ENCODE measurements at places on chromosomes 6 and 20.

DNA sequence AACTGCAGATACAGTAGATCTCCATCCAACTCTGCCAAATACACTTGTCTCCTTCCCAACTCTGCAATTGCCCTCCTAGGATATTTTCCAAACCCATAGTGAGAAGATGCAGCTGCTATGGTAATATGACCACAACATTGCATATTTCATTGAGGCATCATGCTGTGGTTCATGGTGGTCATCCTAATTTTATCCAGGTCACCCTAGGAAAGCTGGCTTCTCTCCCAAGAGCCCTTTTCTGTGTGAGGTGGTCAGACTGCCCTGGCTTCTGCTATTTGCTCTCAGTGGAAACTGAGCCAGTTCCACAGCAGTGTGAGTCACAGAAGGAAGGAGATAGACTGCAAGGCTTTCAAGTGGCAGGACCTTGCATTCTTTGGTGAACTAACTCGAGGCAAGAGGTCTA is 5.5 kb downstream of the OGFRL1 start:
- DNase-seq, result peak; percentile 87

- DNase-seq, result peak; percentile 42
These were observed 64.0 kb downstream of the KIF13A start for GRCh38 chr6:17923401-17923863.

GRCh38 chr6:149246691-149247384 is 70.7 kb upstream of the TAB2 start:
- no peak for DNase-seq

DNA sequence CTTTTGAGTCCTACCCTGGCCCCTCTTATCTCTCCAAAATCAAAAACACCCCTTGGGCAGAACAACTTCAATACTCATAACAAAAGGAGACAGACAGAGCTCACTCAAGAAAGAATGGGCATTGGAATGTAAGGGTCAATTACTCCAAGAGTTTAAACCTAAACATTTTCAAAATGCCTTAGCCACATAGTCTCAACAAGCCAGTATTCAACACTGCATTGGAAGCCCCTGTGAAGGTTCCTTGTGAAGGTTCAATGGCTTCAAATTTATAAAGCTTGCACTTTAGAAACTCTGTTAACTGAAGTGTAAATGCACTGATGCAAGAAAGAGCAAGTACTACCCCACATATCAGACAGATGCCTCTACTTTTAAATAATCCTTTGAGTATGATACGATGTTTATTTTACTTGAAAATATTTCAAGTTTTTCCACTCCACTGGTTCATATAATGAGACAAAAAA is 139.1 kb upstream of the LAMP5 start:
- no peak for DNase-seq

DNA sequence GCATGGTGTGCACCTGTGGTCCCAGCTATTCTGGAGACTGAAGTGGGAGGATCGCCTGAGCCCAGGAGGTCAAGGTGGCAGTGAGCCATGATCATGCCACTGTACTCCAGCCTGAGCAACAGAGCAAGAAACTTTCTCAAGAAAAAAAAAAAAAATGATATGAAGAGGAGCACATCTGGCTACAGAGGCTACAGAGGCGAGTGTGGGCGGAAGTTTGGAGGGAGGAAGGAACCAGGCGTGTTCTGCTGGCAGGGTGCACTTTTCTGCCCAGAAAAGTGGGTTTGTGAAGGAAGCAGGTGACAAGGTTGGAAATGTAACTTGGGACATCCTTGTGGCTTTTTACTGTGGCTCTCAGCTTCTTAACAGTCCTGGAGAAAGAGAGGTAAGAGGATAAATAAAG is 96.7 kb downstream of the SNX5 start:
- no peak for DNase-seq

- DNase-seq, result no peak
These were observed 86.3 kb upstream of the PMEPA1 start for GRCh38 chr20:57795977-57796560.

- DNase-seq, result peak; percentile 89
These were observed 165.6 kb downstream of the KCNQ5 start for GRCh38 chr6:72787391-72788031.

- DNase-seq, result no peak
These were observed 8.7 kb upstream of the FANCE start for GRCh38 chr6:35443341-35444030.

GRCh38 chr20:64222851-64223525 is 32.6 kb upstream of the PCMTD2 start:
- DNase-seq, result no peak

- DNase-seq, result no peak
These were observed 232.9 kb downstream of the SAMD5 start for GRCh38 chr6:147741389-147741788.

DNA sequence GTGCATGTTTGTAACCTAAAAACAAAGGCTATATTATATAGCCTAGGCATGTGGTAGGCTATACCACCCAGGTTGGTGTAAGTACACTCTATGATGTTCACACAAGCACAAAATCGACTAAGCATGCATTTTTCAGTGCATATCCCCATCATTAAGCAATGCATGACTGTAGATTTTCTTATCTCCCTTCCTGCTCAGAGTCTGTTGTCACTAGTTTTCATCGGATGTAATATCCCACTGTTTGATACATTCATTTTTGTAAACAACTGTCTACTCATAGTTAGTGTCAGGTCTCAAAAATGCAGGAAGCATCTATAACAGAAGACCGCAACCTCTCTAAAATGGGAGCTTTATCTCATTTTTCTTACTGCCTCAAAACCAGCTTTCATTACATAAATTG is 70.7 kb downstream of the GFRAL start:
- peak; percentile 83 for DNase-seq

DNA sequence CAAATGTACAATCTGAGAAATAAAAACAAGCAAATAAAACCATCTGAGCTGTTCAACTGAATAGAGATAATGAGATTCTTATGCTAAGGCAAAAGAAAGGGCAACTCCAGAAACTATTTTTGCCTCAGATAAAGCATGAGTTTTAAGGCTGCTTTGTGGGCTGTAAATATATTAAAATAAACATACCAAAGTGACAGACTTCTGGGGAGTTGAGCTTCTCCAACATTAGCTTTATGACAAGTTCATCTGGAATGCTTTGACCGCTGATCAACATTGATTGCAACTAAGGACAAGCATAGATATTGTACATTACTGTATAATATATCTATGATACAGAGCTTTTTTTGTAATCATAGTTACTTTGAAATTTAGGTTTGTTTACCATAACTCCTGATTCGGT is 19.3 kb downstream of the AK9 start:
- DNase-seq, result peak; percentile 64

GRCh38 chr6:157653521-157653920 is 169.5 kb upstream of the SNX9 start:
- no peak for DNase-seq

- DNase-seq, result no peak
These were observed 12.8 kb downstream of the SUN5 start for GRCh38 chr20:32991383-32991782.

DNA sequence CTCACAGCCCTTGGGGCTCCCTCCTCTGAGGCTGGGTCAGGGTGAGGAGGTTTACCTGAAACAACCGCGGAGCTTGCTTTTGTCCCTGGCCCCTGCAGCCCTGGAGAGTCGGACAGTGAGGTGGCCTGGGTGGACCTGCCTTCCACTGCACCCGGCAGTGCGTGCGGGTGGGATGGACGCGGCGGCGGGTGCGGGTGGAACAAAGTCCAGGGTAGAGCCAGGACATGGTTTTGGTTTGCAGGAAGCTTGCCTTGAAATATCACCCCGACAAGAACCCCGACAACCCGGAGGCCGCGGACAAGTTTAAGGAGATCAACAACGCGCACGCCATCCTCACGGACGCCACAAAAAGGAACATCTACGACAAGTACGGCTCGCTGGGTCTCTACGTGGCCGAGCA is 27.1 kb downstream of the UCKL1 start:
- no peak for DNase-seq

GRCh38 chr20:33165416-33166055 is 2.4 kb upstream of the BPIFA2 start:
- no peak for DNase-seq

DNA sequence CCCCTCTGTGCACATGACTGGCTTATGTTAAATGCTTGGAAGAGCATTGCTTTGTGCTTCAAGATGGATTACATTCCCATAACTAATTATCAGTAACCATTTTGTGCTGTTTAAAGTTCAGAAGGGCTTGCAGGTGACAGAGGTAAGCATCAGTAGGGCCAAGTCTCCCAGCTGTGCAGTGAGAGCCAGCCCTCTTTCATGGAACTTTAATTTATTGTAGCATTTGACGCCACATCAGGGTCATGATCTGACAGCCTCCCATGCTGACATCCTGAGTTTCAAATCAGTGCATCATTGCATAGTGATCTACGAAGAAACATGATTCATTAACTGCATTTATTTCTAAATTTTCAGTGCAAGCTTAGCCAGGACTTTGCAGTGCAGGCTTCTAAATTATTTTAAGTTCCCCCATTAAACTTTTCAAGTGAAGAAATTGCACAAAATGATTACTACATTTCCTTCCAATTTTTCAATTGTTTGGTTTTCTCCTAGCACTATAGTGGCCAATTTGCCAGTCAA is 380.9 kb downstream of the UTRN start:
- DNase-seq, result no peak

GRCh38 chr6:153949616-153950015 is 89.4 kb upstream of the OPRM1 start:
- DNase-seq, result no peak
